Central memory CD4-positive, alpha-beta T cell (primary cell): ENCODE measurements at places on chromosomes 16 and 17.

DNA sequence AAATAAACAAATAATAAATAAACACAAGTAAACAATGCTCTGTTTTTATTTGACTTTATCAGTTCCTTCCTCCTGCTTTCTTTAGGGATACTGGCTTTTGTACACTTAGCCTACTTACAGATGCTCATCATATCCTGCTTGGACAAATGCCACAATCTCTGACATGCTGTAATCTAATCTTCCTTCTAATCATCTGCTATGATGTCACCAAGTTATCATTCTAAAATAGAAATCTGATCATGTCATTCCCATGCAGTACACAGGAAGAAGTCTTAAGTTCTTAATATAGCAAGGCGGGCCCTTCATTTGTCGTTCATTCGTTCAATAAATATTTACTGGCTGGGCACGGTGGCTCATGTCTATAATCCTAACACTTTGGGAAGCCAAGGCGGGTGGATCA lies 9.1 kb upstream of the UBB start:
- no peak for DNase-seq

GRCh38 chr17:31597646-31598398 lies 206.3 kb downstream of the RAB11FIP4 start:
- no peak for DNase-seq

- DNase-seq: no peak
These were observed 168.5 kb downstream of the MSI2 start for GRCh38 chr17:57424777-57425188.

DNA sequence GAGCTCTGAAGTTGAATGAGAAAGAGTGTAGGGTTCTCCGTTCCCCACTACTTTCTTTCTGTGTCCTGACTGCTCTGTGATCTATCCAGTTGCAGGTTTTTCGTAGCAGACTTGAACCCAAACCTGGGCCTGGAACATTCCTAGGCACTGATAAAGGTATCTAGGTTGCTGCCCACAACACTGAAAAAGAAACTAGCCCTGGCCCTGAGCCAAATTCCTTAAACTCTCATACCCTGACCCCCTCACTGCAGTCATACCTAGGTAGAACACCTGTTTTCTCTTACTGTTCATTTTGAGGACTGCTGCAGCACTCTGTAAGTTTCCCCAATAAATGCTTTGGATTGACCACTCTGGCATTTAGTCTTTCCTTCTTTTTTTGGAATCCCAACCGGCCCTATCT lies 5.4 kb downstream of the HYDIN start:
- no peak for DNase-seq
